ENCODE measurements at places on chromosomes 7 and 10.
A peak's percentile ranks its signal among the peaks of the same experiment; 100 is the strongest.

- no peak for DNase-seq
These were observed 28.6 kb downstream of the PIK3AP1 start for GRCh38 chr10:96691761-96692160.

GRCh38 chr10:75012471-75012870 is 99.0 kb upstream of the SAMD8 start:
- no peak for DNase-seq

- no peak for DNase-seq
These were observed 542 bp downstream of the FBXL13 start for GRCh38 chr7:103073989-103074518.

DNA sequence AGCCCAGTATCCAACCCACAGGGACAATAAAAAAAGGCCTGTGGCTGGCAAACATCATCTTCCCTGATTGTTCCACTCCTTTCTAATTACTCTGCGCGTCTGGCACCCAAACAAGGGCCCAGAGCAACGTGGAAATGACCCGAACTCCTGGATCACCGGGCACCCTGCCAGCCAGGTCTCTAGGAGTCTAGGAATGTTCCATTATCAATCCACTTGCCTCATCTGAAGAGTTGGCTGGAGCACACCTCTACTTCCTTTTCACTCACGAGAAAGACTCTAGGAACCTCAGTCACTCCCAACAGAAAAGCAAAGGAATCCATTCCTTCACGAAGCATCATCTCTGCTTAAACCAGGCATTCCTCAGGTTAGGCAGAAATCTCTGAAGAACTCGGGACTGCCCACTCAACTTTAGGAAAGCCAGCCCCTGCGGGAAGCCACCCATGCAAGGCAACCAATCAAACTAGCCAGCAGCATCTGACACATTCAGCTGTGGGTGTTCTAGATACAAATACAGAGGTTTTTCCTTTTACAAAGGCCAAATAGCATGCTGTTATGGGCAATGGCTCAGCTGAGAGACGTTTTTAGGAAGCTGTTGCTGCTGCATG is 37.7 kb downstream of the ATXN7L1 start:
- DNase-seq, result no peak

- DNase-seq, result no peak
These were observed 157.4 kb upstream of the TCF7L2 start for GRCh38 chr10:112792487-112793201.

GRCh38 chr10:4914213-4914850 is 48.9 kb upstream of the AKR1C1 start:
- no peak for DNase-seq

DNA sequence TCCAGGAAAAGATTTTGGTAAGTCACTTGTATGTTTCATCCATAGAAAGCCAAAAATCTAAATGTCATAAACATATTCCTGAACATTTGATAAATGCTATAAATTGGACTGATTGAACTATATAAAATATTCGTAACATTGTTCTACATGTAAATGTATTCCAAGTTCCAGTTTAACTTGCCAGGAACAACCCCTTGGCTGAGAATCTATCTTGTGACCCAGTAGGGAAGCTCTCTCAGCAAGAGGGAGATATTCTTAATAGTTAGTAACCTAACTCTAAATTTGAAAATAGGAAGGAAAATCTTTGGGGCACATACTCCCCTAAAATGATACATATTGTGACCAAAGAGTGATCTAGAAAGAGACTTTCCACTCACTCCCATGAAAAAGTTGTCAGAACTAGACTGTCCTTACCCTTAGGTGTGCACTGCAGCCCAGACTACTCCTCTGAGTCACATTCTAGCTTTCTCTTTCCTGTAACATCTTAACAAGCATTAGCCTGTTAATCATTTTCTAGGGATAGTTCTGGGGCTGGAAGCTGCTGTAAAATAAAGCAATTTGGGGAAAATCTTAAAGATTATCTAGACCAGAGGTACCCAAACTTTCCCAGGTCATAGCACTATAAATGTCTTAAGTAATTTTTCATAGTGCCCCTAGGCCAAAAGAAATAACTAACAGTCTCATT is 73.7 kb upstream of the SKAP2 start:
- no peak for DNase-seq

DNA sequence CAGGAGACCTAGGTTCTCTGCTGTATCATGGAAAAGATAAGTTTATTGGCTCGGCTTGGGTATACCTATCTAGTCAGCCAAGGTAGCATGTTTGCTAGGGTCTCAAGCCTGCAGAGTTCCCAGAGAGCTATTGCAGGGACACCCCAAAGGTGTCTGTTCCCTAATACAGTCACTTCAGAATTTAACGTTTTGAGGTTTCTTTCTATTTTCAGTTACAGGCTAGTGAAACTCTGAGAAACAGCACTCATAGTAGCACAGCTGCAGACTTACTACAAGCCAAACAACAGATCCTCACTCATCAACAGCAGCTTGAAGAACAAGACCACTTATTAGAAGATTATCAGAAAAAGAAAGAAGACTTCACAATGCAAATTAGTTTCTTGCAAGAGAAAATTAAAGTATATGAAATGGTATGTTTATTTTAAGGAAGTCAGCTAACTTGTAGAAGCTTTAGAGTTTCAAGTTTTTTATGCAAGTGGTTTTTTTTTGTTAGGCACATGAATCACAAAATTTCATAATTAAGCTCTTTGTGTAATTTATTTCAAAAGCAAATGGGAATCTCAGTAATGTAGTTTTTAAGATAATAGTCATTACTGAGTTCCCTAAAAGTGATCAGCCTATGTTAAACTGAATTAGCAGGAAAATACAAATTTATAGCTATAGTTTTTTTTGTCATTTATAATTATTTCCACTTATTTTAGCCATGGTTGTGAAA is 54.9 kb downstream of the AKAP9 start:
- no peak for DNase-seq

- no peak for DNase-seq
These were observed 35.2 kb upstream of the BMPER start for GRCh38 chr7:33870120-33870519.

DNA sequence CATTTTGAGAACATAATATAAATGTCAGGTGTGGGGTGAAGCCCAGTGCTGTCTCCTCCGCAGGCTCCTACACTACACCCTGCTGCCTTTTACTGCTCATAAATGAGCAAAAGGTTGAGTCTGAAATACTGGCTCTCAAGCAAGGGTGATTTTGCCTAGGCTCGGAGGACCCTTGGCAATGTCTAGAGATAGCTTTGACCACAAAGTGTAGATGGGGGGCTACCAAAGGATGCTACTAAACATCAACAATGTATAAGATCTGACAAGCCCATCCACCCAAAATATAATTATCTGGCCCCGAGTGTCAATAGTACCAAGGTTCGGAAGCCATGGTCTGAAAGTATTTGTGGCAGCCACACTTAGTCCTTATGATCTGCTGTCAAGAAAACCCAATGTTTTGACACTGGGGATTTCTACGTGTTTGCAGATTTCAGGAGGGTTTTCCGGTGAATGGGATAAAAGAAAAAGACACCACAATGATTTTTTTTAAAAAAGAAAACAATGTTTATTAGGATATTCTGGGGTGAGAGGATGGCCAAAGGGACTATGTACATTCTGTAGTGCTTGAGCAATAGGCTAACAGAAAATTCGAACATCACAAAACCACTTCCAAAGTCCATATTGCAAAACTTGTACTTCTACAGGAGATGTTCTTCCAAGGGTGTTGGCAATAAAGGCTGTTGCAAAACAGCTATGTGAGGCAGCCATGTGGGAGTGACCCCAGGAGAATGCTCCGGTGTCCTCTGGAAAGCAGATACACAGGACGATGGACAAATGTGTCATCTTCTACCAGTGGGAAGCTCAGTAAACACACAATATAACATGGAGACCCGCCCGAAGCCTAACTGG is 216.3 kb downstream of the GFRA1 start:
- no peak for DNase-seq

- peak; percentile 55 for DNase-seq
These were observed 264.1 kb downstream of the OTUD1 start for GRCh38 chr10:23702977-23703414.

- no peak for DNase-seq
These were observed at the start of gene TMEM236 for GRCh38 chr10:17751781-17752445. Gene TMEM236, plus strand, starts transcription at chr10:17752201. Its CDS starts 95 bp downstream, at chr10:17752296.

DNA sequence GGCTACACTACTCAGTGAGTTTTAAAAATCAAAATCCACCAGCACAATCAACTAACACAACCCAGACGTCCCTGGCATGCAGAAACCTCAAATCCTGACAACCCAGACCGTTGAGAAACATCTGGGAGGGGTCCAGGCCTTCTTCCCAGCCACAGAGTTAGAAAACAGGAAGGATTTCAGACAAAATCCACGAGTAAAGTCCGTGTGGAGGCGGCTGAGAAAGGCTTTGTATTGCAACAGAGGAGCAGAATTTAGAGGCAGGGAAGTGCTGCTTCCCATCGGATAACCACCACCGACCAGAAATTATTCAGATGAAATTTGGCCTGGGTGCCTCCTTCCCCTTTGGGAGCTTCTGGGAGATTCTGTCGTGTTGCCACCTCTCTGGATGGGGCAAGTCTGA is 61.5 kb downstream of the TNS3 start:
- DNase-seq, result no peak

DNA sequence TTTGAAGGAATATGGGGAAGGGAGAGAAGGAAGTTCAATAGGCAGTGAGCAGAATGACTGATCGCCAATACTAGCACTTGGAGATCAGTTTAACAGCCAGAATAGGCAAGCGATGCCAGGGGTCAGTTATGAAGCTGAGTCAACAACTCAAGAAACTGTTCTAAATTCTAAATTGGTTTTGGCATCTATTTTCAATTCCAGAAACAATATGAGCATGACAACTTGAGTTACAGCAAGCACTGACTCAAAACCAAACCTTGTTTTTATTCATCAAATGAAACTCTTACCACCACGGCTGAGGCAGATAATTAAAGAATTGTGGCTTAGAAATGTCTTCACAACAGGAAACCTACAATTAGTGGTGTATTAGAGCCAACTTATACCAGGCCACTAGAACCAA is 180.5 kb upstream of the ASAH2 start:
- DNase-seq, result peak; percentile 14

GRCh38 chr10:31756101-31756728 is 172.4 kb downstream of the ARHGAP12 start:
- DNase-seq, result no peak

GRCh38 chr7:53113424-53113823 is 78.0 kb downstream of the POM121L12 start:
- DNase-seq, result no peak

- no peak for DNase-seq
These were observed 36.4 kb downstream of the VCL start for GRCh38 chr10:74034301-74034700.

DNA sequence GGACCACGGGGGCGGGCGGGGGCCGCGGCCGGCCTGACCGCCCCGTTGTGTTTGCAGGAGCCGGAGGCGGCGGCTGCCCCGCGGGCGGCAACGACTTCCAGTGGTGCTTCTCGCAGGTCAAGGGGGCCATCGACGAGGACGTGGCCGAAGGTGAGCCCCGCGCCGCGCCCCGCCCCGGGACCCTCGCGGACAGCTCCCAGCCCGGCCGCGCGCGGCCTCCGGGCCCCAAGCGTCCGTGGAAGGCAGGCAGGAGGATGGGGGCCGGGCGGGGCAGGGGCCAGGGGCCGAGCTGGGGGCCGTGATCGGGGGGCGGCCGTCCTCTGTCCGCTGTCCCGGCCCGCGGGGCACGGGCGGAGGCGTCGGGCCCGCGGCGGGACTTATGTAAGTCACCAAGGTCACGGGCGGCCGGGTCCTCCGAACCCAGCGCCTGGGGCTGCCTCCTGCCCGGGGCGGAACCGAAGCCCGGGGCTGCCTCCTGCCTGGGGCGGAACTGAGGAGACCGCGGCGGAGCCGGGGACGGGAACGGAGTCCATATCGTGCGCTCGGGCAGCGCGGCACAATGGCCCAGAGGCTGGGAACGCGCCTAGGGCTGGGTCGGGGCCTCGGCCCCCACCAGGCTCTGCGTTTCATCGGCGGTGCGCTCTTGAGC is 497 bp downstream of the PPP2R2D start:
- peak; percentile 50 for DNase-seq

- DNase-seq, result no peak
These were observed 33.3 kb downstream of the SCART1 start for GRCh38 chr10:133487085-133487484.

GRCh38 chr7:77887567-77887966 is 89.0 kb downstream of the PHTF2 start:
- no peak for DNase-seq

DNA sequence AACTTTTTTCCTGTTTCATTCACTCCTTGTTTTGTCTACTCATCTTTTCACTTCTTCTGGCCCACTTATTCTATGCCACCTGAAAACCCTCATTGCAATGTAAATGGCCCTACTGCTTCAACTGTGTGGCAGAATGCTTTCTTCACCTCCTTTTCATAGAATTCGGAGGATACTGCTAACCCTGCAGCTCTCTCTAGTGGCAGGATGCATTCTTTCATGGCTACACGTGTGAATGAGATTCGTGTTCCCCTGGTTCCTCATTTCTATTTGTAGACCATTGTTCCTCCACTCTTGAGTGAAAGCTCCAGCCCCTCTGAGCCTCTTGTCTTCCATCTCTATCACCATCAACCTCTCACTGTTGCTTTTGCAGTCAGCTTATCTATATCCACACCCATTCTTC is 20.9 kb upstream of the CYP26C1 start:
- DNase-seq, result no peak

GRCh38 chr7:123612024-123612423 is 10.4 kb downstream of the ASB15 start:
- no peak for DNase-seq

GRCh38 chr7:31175672-31176071 is 123.6 kb downstream of the ADCYAP1R1 start:
- no peak for DNase-seq

DNA sequence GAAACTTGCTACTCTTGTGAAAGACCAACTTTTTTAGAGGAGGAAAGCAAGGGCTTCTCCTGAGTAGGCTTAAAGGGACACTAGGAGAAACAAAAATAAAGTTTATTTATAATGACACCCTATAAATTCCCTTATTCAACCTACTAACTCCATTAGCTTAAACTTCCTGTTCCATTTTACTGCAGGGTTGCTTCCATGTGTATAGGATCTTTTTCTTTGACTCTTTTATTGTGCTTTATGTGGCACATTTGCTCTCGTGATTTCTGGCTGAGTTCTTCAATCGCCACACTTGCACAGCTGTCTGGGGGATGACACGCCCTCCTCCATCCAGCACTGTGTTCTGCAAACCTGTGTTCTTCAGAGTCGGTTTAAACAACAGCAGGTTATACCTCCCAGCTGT is 225.7 kb upstream of the NPVF start:
- no peak for DNase-seq

DNA sequence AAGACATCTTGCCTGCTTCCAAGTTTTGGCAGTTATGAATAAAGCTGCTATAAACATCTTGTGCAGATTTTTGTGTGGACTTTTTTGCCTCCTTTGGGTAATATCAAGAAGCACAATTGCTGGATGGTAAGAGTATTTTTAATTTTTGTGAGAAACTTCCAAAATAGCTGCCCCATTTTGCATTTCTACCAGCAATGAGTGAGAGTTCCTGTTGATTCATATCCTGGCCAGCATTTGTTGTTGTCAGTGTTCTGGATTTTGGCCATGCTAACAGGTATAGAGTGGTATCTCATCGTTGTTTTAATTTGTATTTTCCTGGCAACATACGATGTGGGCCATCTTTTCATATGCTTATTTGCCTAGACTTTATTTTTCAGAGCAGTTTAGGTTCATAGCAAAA is 53.9 kb downstream of the BTAF1 start:
- DNase-seq, result no peak
